Cerebellum (tissue), 4 donors: ENCODE measurements at places on chromosomes 2 and 18. TPM values are rescaled to one million over a fixed set of nuclear protein-coding genes. Genes with fewer than 3 reads are reported as not detected.

ARHGAP28 gene
- 28.7 TPM for total RNA-seq

ALK gene
- total RNA-seq, result 6.4 TPM

EN1 gene
- total RNA-seq, result 5.4 TPM

DOK6 gene
- total RNA-seq, result 39.6 TPM

MROH2A gene
- not detected for total RNA-seq

VWC2L gene
- total RNA-seq, result 4.3 TPM

GKN1 gene
- not detected for total RNA-seq

TMEM37 gene
- total RNA-seq, result 0.54 TPM

REG1B gene
- total RNA-seq, result not detected

ACMSD gene
- total RNA-seq, result not detected

STPG4 gene
- 1.00 TPM for total RNA-seq

MC2R gene
- not detected for total RNA-seq

RIT2 gene
- 9.5 TPM for total RNA-seq

LYPD6B gene
- 0.91 TPM for total RNA-seq

COPS8 gene
- total RNA-seq, result 108 TPM

ANKRD53 gene
- 2.3 TPM for total RNA-seq

RUFY4 gene
- total RNA-seq, result not detected

EMX1 gene
- not detected for total RNA-seq

PDE1A gene
- total RNA-seq, result 42.4 TPM

GAL3ST2 gene
- total RNA-seq, result 0.45 TPM

ZNF519 gene
- total RNA-seq, result 56.5 TPM

TBR1 gene
- 0.64 TPM for total RNA-seq

PLEKHA3 gene
- 15.2 TPM for total RNA-seq

CTAGE1 gene
- total RNA-seq, result not detected

MC4R gene
- 0.54 TPM for total RNA-seq

SEMA4C gene
- 51.0 TPM for total RNA-seq

IL36B gene
- total RNA-seq, result not detected

MPP4 gene
- total RNA-seq, result 0.45 TPM

UGT1A9 gene
- total RNA-seq, result not detected

SLC19A3 gene
- 1.8 TPM for total RNA-seq

HOXD1 gene
- not detected for total RNA-seq

PTPN2 gene
- total RNA-seq, result 30.7 TPM

SERPINB2 gene
- total RNA-seq, result not detected

AOX1 gene
- 2.8 TPM for total RNA-seq

GNLY gene
- not detected for total RNA-seq

MARS2 gene
- total RNA-seq, result 11.3 TPM

CNDP1 gene
- 0.36 TPM for total RNA-seq

MARCHF7 gene
- total RNA-seq, result 125 TPM

IL1R2 gene
- total RNA-seq, result not detected

GALR1 gene
- 1.4 TPM for total RNA-seq

MYL12A gene
- 54.7 TPM for total RNA-seq

GPAT2 gene
- total RNA-seq, result 1.2 TPM

ZFP36L2 gene
- total RNA-seq, result 6.6 TPM

DSC1 gene
- not detected for total RNA-seq

TRAPPC8 gene
- total RNA-seq, result 81.3 TPM

C2orf92 gene
- total RNA-seq, result 15.7 TPM

ANKRD29 gene
- total RNA-seq, result 9.5 TPM

PJVK gene
- 3.3 TPM for total RNA-seq

RNU2-63P gene
- not detected for total RNA-seq

TCF23 gene
- not detected for total RNA-seq

HOXD12 gene
- not detected for total RNA-seq

UGT1A6 gene
- not detected for total RNA-seq

AGBL5 gene
- total RNA-seq, result 20.1 TPM

KLF11 gene
- 10.7 TPM for total RNA-seq

KRTCAP3 gene
- not detected for total RNA-seq

ADD2 gene
- 119 TPM for total RNA-seq

PRKAG3 gene
- total RNA-seq, result not detected
